Psoas muscle (tissue), 8 donors: ENCODE measurements at places on chromosomes 6 and 20.

DNA sequence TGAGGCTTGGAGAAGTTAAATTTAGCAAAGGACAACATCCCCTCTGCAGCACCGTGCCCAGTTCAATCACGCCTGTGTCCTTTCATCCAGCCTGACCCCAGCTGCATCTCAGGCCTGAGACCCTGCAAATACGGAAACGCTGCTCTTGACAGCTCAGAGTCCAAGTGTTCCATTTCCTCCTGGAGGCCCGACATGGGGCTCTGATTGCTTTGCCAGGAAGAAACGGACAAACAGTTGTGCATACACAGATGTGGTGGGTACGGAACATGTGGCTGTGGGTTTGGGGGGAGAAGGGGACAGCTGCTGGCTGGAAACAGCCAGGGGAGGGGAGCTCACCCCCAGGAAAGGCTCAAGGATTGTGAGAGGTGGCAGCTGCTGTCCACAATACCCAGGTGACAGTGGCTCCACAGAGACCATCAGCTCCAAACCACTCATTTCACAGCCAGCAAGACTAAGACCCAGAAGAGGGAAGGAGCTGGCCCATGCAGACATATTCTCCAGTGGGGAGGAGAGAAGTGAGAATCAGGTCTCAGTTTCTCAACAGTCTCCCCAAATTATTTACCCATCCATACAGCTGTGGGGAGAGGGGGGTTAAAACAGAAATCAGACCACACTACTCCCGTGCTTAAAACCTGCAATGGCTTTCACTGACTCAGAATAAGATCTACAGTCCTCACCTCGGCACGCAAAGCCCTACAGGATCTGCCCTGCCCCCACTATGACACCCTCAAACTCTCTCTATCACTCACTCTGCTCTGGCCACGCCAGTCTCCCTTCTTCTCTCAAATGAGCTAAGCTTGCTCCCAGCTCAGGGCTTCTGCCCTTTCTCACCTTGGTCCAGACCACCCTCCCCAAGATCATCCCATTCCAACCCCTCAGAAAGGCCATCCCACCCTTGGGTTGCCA, 89.1 kb downstream of the PREX1 start:
- no peak for DNase-seq

DNA sequence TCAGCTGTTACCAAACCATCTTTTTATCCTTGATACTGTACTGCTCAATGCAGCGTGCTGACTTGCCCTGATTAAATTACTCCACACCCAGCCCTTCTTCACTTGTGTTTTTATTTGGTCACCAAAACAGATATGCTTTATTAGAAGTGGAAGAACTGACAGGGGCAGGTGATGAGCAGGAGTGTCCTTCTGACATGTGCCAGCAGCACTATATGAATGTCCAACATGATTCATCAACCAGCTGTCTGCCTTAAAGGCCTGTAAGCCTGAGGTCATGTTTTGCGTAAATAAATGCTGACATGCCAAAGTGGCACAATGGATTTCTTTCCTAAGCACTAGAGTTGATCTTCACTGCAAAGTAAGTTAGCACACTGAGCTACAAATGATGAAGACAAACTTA, 15.4 kb downstream of the POPDC3 start:
- DNase-seq: peak; percentile 42

DNA sequence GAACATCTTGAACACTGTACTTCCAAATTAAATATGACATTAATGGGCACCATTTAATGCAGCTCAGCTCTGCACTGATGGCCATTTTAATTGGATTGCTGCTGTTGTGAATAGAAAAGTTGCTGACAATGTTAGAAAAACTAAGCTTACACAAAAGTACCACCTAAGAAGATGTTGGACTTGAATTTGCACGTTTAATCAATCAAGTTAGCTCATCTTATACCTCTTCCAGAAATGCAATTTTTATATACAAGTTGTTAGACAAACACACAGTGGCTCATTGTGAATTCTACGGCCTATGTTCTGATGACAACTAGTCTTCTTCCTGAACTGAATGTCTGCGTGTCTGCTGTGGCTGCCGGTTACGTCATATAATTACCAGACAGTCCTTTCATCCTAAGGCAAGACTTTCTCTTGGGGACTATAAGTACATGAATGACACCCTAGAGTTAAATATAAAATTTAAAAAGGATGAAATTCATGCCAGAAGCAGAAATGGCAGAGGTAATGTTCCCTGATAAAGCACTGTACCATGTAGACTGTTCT, 330.2 kb downstream of the EPM2A start:
- no peak for DNase-seq

- DNase-seq: no peak
These were observed 47.4 kb upstream of the STX16 start for GRCh38 chr20:58603721-58604120.

DNA sequence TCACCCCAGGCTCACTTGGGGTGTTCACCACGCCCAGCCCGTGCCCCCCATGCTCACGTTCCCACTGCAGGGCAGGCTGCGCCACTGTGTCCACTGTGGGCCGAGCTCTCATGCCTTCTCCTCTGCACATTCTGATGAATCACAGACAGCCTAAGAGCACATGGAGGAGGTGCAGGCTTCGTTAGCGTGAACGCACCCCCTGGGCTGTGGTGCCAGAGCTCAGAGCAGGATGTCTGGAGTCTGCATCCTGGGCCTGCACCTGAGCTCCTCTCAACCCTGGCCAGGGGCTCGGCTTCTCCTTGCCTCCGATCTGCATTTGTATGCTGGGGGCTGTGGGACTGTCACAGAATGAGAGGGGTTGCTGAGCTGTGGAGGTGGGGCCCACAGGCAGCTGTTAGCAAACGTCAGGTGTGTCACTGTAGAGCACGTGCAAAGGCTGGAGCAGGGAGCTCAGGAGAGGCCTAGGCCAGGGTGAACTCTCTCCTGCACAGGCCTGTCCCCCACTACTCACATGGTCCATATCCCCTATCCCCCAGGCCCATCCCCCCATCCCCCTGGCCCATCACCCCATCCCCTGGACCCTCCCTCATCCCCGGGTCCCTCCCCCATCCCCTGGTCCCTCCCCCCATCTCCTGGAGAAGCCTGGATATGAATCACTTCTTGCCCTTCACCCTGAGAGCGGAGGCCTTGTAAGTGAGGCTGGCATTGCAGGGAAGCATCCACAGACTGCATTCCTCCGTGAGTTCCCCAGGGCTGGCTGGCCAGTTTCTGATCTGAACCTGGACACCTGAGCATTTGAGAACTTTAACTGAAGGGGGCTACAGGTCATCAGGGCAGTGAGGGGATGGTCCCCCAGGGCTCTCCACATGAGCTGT, 309.5 kb downstream of the TAF4 start:
- no peak for DNase-seq

- DNase-seq: no peak
These were observed 37.4 kb downstream of the TOMM6 start for GRCh38 chr6:41824571-41825569.

DNA sequence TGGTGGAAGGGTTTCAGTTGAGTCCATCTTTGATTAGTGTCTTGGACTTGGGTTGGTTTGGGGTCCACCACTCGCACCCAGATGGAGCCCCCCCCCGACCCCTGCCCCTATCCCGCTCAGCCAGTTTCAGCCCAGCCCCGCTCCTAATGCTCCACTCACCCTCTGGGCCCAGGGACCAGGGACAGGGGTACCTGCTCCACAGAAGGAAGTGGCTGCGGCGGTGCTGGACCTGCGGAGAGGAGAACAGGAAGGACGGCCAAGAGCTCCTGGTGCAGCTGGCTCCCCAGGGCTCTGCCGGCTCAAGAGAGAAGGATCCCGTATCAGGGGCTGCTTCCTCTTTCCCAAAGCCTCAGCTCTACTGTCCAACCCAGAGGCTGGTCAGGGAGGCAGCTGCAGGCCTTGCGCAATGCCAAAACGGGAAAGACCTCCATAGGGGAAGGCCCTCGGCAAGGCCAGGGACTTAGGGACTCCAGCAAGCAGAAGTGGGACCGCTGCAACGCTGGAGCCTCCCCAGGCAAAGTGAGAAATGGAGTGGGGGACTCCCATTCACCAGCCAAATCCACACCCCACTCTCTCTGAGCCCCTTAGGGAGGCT, at the start of gene SIGLEC1:
SIGLEC1 (minus strand) TSS at position 322 of the 595 bp plus-strand sequence. CDS start 5,472 bp downstream, outside the sequence.
- DNase-seq: peak; percentile 61

DNA sequence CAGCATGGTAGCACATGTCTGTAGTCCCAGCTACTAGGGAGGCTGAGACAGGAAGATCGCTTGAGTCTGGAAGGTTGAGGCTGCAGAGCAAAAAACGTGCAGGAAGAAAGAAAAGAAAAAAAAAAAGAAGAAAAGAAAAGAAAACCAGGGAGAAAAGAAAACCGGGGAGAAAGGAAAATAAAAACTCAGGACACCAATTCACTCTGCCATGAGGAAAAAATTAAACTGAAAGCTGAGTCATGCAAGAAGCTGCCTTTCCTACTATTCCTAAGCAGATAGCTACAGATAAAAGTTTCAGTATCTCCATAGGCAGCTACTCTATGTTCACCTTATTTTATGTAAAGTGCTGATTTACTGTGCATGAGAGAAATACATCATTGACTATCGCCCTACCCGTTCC, 10.5 kb downstream of the PTGIS start:
- no peak for DNase-seq

DNA sequence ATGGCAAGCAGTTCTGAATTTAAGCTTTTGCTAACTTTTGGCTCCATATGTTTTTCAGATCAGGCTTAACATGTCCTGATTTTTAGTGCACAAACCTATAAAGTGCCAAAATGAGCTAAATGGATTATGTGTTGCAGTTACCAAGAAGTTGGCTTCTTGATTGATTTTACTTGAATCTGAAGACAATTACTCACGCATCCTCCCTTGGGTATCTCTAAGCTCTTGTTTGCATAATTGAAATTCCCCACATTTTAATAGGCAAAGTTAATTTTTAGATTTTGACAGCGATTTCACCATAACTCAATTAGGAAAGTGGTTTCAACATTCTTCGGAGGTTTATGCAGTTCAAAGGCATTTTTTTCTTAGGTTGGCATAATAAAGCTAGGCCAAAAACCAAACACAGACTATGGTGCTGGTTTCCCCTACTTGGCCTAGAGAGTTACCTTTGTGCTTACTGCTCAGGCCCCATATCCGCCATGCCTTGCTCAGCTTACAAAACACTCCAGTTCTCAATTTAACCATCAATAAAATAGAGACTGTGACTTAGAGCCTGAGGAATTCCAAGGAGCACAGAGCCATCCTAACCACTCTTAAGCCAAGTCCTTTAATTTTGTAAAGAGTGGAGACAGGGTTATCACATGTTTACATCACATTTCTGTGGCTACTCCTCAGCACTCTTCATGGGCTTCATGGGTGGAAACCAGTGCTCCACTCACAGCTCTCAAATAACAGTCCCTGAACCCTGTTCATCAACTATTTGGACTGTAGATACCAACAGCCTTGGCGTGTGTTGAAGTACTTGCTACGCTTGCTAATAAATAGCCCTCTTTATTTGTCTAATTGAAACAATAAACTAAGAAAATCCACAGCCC, 32.1 kb downstream of the LAMA4 start:
- DNase-seq: no peak

DNA sequence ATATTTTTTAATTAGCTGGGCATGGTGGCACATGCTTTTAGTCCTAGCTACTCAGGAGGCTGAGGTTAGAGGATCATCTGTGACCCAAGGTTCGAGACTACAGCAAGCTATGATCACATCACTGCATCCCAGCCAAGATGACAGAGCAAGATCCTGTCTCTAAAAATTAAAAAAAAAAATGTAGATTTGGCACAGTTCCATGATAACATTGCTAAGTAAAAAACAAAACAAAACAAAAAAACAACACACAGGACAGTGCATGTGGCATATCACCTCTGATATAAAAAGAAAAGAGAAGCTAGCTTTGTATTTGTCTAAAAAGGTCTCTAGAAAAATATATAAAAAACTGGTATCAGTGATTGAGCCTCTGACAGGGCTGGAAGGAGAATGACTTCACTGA, 24.6 kb downstream of the RNF24 start:
- no peak for DNase-seq

DNA sequence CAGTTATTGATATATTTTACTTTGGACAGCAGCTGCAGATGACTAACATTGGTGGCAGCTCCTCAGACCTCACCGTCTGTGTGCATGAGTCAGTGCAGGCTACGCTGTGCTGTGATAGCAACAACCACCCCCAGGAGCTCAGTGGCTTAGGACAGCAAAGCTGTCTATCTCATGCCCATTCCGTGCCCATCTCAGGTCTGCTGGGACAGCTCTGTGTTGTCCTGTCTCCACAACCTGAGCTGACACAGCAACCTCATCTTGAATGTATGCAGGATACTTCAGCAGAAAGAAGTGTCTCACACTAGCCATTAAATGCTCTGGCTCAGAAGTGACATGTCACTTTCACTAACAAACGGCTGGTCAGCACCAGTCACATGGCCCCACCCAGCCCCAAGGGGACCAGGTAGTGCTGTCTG, 47.7 kb downstream of the BANF2 start:
- DNase-seq: peak; percentile 61

DNA sequence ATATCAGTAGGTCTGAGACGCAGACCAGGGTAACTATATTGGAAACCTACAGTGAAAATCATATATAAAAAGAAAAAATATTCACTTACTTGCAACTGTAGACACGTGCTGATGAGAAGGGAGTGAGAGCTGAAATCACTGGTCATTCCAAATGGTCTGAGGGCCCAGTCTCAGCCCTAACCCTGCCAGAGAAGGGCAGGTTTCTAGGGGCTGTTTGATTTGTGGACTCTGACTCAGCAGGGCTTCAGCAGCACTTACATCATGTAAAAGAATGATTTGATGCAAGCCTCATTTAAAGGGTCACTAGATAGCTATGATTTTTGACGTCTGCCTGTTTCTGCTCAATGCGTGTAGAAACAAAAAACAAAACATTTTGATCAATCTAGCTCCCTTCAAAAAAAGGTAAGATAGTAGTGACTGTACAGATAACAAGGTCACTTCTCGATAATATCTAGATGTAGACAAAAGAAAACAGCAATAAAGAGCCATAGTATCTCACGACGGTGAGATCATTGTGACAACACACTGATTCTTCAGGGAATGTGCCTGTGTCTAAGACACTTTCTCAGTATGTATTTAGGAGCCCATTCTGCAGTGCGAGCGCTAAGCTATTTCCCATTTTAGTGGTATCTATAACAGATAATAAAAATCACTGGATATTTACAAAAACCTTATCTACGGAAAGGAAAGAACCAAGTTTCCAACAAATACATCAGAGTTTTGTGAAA, 307.2 kb downstream of the HIVEP2 start:
- DNase-seq: no peak

GRCh38 chr20:56358070-56358469, 704 bp upstream of the FAM210B start:
- no peak for DNase-seq

DNA sequence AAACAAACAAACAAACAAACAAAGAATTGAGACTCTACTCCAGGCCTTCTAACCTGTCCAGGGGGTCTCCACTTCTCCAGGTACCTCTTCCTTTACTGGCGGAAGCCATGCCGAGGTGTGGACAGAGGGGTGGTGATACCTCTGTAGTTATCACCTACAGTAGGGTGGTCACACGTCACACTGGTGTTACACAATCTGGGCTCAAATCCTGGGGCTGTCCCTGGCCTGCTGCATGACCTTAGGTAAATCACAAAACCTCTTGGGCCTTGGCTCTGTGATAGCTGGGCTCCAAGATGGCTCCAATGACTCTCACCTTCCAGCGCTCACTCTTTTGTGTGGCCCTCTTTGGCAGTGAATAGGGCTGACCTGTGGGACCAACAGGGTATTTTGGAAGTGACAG, 76.8 kb upstream of the ZNFX1 start:
- no peak for DNase-seq

GRCh38 chr6:151018046-151018445, 152.5 kb downstream of the MTHFD1L start:
- no peak for DNase-seq

GRCh38 chr6:41688256-41688965, 47.0 kb downstream of the TFEB start:
- no peak for DNase-seq
